Hematopoietic multipotent progenitor cell treated with erythropoietin and hydrocortisone succinate and interleukin-3 and kit ligand, for 4 days (in vitro differentiated cells): ENCODE measurements at places on chromosomes 11 and 22.

DNA sequence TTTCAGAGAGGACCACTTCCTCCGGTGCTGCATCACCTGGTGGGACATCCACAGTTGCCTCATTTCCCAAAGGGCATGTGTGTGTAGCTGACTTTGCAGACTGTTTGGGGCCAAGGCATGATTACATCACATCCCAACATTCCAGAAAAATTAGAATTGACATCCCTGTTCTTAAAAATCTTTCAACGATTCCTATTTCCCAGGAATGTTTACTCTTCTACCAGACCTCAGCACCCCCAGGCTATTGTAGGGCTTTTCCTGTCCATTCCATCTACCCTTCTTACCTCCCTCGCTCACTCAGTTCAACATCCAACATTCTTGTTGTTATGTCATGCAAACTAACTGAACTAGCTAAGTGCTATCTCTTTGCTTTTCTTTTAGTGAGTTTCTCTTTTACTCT, 37.3 kb downstream of the PIWIL4 start:
- DNase-seq: no peak

DNA sequence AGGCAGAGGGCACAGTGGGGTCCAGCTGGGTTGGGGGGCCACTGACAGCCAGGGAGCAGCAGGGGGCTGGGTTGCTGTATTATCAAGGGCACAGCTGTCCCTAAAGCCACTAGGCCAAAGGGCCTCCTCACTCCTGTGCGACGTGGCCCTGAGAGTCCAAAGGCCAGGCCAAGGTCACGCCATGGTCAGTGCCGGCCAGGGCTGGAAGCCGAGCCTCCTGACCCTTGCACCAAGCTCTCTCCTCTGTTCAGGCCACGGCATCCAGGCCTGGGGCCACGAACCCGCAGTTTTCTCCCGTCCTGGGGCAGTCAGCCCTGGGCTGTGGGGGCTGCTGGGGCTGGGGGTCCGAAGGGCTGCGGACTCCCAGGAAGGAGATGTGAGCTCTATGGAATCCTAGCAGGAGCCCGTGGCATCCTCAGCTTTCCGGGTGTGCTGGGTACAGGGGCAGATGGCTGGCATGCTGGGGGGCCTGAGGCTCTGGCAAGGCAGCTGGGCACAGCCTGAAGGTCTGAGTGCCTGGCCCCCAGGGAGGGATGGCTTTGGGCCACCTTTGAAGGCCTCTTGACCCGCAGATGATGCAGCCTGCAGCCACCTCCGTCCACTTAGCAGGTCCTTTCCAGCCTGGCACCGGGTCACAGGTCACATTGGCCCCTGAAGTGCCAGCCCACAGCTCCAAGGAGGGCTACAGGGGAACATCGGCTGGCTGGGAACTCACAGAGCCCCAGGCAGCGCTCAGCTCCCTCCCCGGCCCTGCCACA, 17.3 kb upstream of the PPARA start:
- DNase-seq: no peak

DNA sequence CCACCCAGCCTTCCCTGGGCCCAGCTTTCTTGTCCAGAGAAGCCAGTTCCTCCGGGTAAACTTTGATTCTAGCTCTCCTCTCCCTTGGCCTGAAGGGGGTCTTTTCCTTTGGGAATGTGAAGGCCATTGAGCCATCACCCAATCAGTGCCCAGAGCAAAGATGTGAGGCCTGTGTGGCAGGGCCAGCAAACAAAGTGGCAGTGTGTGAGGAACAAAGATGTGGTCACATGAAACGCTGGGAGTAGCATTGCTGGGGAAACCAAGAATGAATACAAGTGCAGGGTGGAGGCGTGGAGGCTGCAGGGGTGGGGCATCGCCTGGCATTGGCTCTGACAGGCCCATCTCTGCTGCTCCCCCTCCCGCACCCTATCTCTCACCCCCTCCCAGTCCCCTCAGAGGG, 91.9 kb upstream of the BID start:
- DNase-seq: no peak

DNA sequence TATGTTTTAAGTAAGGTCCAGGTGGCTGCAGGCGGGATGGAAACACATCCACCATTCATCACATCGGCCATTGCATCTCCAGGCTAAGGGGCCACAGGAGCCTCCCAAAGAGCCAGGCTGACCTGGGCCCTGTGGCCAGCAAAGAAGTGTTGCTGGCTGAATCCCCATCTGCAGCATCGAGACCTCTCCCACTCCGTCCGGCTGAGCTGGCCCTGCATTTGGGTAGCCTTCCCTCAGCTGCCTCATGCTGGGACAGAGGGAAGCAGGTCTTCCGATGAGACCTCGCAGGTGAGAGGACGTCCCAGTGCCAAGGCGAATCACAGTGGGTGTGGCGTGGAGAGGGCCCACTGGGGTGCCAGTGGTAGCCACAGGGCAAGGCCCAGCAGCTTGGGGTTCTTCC, 24.5 kb downstream of the RSPH14 start:
- DNase-seq: no peak

- no peak for DNase-seq
Observed at GRCh38 chr22:22786301-22787115, 101.1 kb upstream of the IGLL5 start.

DNA sequence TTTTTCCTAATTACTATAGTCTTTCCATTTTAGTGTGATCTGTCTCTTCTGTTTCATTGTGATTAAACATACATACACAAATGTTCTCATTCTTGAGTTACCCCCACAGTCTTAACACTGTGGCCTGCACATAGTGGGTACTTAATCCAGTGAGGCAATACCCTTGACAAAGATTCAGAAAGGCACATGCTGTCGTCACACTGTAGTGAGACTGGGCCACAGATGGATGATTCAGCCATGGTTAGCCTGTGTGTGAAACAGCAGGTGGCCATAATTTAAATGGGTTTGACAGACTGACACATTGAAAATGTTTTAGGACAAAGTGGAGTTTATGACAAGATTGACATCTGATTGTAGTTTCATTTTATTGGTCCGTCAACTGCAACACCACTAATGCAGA, 313.1 kb downstream of the C11orf87 start:
- no peak for DNase-seq

GRCh38 chr22:29351042-29351441, 35.5 kb upstream of the RASL10A start:
- no peak for DNase-seq
